Stimulated activated CD4-positive, alpha-beta T cell treated with anti-CD3 and anti-CD28 coated beads, TNF-alpha, amount 100 ng/mL, for 48 hours (primary cell): ENCODE measurements at places on chromosomes 2 and 18.

DNA sequence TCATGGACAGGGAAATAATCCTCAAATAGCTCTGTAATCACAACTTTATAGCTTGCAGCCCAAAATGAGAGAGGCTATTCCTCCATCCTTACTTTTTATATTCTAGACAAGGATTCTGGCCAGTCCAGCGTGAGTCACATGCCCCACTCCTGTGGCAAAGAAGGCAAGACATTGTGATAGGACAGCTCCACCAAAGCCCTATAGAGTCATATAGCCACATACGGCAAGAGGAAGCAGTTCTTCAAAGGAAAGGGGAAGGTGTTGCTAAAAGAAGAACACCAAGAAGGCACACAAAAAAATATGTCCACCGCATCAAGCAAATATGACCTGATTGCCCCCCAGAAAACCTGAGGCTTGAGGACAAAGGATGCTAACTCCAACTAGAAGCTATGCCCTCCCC, 3.4 kb upstream of the GFPT1 start:
- no peak for DNase-seq

DNA sequence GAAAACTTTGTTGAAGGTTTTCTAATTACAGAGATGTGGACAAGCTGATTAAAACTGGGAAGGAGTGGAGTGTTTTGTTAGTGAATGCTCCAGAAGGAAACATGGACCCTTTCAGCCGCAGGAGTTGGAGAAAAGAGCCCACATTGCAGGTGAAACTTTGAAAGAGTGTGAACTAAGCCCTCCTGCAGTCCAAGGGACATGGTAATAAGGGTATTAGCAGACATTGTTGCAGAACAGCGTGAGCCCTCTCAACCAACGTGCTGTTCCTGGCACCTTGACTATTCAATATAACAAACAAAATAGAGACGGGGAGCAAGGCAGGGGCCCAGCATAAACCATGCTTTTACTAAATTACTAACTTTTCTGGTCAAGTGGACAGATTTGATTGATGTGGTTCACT, 122.7 kb downstream of the EPHA4 start:
- no peak for DNase-seq

GRCh38 chr2:102839668-102840388, 78.0 kb downstream of the TMEM182 start:
- DNase-seq = peak; percentile 20

DNA sequence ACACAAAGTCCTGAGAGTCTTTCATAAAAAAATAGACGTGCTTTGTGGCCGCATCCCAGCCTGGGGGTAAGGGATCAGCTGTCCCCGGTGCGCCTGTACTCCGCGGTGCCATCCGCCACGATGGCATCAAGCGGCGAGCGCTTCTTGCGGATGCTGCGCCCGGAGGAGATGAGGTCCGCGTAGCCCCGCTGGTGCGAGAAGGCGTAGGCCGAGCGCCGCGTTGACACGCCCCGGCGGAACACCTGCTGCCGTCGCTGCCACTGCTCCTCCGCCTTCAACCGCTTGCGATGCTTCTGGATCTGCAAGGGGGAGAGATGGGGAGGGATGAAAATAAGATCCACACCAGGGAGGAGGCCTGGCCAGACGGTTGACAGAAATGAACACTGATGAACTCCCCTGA, 26.8 kb upstream of the NARS1 start:
- DNase-seq = no peak

- DNase-seq = no peak
Measured at GRCh38 chr2:189851174-189851826, 67.0 kb downstream of the PMS1 start.

GRCh38 chr2:181646415-181646987, 10.4 kb downstream of the CERKL start:
- no peak for DNase-seq

GRCh38 chr2:237315829-237316225, 98.1 kb downstream of the COL6A3 start:
- DNase-seq = no peak

- no peak for DNase-seq
Measured at GRCh38 chr2:27083410-27084296, 2.9 kb upstream of the KHK start.

- no peak for DNase-seq
Measured at GRCh38 chr2:40716879-40717278, 265.0 kb upstream of the SLC8A1 start.

DNA sequence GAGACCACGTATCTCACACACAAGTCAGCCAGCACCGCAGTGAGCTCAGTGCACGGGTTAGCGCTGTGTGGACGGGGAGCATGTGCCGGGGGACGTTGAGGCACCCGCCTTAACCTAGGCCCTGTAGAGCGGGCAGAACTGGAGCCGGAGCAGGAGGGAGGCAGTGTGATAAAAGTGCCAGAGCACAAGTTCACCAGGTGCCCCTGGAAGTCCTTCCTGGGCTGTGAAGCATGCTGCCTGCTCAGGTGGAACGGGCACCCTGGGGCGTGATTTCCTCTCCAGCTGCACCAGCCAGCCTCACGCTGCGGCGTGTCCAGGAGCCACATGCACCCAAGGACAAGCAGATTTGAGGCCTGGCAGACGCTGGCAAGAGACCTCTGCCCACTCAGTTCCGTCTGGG, 50.3 kb downstream of the ITGB1BP1 start:
- DNase-seq = no peak
